Activated naive CD8-positive, alpha-beta T cell treated with anti-CD3 and anti-CD28 coated beads, Interleukin-2, amount 50 U/mL, for 16 hours (primary cell): ENCODE measurements at places on chromosomes 4 and X.

- no peak for DNase-seq
These were observed 131.7 kb downstream of the CLCN4 start for GRCh38 chrX:10288373-10288975.

DNA sequence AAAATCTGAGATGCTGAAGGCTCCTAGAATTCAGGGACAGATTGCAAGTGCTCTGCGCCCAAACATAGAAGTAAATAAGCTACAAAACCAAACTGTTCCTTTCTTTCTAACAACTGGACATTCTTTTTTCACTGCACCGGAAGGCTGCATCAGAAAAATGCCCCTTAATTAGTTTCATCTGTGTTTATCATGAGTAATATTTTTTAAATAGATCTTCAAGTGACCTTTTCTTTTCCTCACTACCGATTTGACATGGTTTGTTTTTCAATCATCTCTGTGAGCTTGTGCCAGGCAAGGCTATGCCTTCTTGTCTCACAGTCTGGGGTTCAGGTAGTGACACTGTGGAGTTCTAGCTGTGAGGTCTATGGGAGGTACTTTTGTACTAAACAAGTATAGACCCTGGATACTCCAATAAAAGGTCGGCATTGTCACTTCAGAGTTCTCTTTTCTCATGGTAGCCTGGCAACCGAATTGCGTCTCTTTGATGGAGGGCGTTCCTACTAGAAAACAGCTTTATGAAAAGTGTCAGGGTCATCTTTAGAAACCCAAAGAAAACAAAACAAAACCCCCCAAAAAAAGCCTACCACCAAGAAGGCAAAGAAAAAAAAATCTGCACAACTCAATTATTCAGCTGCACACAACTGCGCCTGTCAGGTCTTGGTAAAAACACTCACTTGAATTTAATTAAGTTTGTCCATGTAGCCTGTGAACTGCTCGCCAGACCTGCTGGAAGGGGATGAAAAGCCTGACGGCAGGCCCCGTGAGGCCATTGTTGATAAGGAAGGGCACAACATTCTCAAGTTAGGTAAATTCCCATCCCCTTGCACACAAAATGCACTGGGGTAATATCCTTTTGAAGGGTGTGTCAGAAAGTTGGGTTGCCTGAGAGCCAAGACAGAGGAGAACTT is 22.8 kb upstream of the ADAMTS3 start:
- DNase-seq: no peak

DNA sequence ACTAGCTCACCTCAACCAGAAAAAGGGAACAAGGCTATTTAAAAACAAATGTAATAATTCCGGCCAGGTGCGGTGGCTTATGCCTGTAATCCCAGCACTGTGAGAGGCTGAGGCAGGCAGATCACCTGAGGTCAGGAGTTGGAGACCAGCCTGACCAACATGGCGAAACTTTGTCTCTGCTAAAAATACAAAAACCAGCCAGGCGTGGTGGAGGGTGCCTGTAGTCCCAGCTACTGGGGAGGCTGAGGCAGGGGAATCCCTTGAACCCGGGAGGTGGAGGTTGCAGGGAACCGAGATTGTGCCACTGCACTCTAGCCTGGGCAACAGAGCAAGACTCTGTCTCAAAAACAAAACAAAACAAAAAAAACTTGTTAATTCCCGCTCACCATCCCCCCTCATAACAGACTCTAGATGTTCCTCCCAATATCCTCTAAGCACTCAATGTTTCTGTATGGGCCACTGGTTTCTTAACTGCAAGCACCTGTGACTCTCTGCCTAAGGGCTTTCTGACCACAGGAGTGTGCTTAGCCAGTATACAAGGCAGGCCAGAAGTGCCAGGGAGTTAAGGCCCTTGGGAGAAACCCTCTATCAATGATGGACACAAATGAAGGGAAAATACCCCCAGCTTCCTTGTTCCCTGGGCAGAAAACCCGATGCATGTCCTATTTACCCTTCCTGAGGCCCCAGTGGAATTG is 21.0 kb upstream of the THOC2 start:
- DNase-seq: no peak

DNA sequence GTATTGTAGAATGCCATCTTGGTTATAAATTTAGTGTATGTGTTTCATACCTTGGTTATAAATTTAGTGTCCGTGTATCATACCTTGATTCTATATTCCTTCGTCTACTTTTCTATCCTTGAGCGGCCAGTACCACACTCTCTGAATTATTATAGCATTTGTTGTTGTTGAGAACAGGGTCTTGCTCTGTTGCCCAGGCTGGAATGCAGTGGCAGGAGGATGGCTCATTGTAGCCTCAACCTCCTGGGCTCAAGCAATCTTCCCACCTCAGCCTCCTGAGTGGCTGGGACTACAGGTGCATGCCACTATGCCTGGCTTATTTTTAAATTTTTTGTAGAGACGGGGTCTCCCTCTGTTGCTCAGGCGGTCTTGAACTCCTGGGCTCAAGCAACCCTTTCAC is 50.1 kb downstream of the FAM193A start:
- no peak for DNase-seq

DNA sequence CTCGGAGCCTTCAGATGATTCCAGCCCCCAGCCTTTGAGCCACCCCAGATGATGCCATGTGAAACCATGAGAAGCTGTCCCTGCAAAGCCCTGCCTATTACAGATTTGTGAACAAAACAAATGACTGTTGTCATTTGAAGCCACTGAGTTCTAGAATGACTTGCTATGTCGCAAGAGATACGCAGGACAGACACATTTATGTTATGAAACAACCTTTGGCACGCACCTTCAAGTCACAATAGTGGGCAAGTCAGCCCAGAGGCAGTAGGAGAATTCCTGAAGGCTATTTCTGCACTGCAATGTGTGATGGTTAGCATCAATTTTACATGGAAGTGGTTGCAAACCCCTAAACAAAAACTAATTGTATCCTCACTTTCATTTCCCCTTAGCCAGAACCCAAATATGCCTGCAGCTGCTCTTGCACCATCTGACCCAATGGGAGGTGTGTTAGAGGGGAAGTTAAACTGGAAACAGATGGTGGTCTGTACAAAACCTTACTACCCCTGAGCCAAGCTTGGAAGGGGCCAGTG is 174.4 kb upstream of the ATP6AP2 start:
- no peak for DNase-seq

DNA sequence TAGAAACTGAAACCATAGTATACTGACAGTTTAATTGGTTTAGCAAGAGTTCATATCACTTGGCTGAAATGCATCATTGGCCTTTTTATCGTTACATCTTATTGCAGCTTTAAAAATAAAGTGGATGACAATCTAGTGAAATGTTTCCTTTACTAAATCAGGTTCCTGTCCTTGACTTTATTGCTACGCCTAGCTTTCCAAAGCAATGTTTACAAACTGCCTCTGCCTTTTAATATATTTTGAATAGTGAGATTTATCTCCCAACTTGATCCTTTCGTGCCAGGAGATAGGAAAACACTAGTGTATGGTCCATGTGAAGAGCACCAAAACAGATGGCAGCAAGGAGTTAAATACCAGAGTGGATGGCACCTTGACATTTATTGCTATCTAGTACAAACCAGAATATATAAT is 67.0 kb downstream of the GPC3 start:
- no peak for DNase-seq
